CD8-positive, alpha-beta memory T cell (primary cell): ENCODE measurements at places on chromosomes 4 and X. TPM values are rescaled to one million over a fixed set of nuclear protein-coding genes. Genes with fewer than 3 reads are reported as not detected.

Gene ERCC6L
- total RNA-seq: 10.2 TPM

Gene FGF5
- not detected for total RNA-seq

Gene SPANXC
- not detected for total RNA-seq

Gene LRRC66
- 0.07 TPM for total RNA-seq

Gene GYG2
- total RNA-seq: not detected

GRCh38 chr4:3291969-3292570 is 751 bp upstream of the RGS12 start:
- peaks cover 6% of the 10 kb centered on the region for H3K4me1 ChIP-seq
- DNase-seq: no peak
- H3K27ac ChIP-seq: no peak overlapping the region
- peaks cover 7% of the 10 kb centered on the region for H3K27me3 ChIP-seq

- H3K4me3 ChIP-seq: no peak overlapping the region
- no peaks in the 10 kb centered on the region for H3K36me3 ChIP-seq
- no peaks in the 10 kb centered on the region for H3K4me1 ChIP-seq
- no peak for DNase-seq
- no peak overlapping the region for H3K27ac ChIP-seq
Measured at GRCh38 chr4:187017147-187017546, 293.5 kb upstream of the FAT1 start.

GRCh38 chr4:121696170-121696580 is 605 bp downstream of the ANXA5 start:
- H3K27ac ChIP-seq: peak overlapping the region; percentile 85
- peak overlapping the region; percentile 79 for H3K4me3 ChIP-seq
- H3K27me3 ChIP-seq: no peaks in the 10 kb centered on the region
- H3K36me3 ChIP-seq: no peaks in the 10 kb centered on the region
- peak; percentile 65 for DNase-seq

- DNase-seq: no peak
- H3K4me1 ChIP-seq: no peaks in the 10 kb centered on the region
- no peaks in the 10 kb centered on the region for H3K27me3 ChIP-seq
- H3K4me3 ChIP-seq: no peak overlapping the region
- H3K36me3 ChIP-seq: no peaks in the 10 kb centered on the region
- no peak overlapping the region for H3K27ac ChIP-seq
Measured at GRCh38 chr4:159369256-159369655, 266.4 kb downstream of the RAPGEF2 start.

DNA sequence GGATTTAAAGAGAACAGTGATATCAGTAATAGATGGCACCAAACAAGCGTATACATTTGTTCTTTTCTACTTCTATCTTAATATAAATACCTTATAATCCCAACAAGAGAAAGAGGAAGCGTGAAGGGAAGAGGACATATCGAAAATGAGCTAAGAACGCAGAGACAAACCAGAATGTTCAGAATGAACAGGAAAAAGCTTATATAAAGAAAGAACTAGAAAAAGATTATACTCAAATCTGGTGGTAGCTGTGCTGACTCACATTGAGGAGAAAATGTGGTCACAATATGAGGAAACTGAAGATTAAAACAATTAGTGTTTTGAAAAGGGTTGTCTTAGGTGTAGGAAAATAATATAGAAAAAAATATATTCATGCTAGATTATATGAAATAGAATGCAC is 2.0 kb upstream of the GPR34 start:
- H3K4me3 ChIP-seq: no peak overlapping the region
- H3K27me3 ChIP-seq: no peaks in the 10 kb centered on the region
- no peaks in the 10 kb centered on the region for H3K4me1 ChIP-seq
- no peak overlapping the region for H3K27ac ChIP-seq
- no peaks in the 10 kb centered on the region for H3K36me3 ChIP-seq
- no peak for DNase-seq

- H3K4me1 ChIP-seq: peaks cover 18% of the 10 kb centered on the region
- DNase-seq: no peak
- no peaks in the 10 kb centered on the region for H3K27me3 ChIP-seq
Measured at GRCh38 chr4:88286897-88287296, 2.5 kb upstream of the PPM1K start.

GRCh38 chr4:82256718-82257117 is 117.1 kb downstream of the HNRNPD start:
- H3K4me3 ChIP-seq: no peak overlapping the region
- H3K36me3 ChIP-seq: no peaks in the 10 kb centered on the region
- DNase-seq: no peak
- H3K4me1 ChIP-seq: no peaks in the 10 kb centered on the region
- no peak overlapping the region for H3K27ac ChIP-seq

DNA sequence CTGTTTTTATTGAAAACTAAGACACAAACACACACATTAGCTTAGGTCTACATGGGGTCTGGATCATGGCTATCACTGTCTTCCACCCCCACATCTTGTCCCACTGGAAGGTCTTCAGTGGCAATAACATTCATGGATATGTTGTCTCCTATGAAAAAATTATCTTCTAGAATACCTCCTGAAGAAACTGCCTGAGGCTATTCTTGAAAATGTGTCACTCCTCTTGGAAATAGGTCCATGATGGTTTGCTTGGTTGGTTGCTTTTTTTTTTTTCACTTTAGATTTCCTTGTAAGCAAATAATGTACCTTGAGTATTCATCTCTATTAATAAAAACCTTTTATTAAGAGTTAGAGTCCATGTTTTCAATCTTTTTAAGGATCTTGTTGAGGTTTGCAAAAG is 195.3 kb upstream of the PDE5A start:
- H3K36me3 ChIP-seq: no peaks in the 10 kb centered on the region
- no peak overlapping the region for H3K4me3 ChIP-seq
- no peak for DNase-seq
- H3K4me1 ChIP-seq: no peaks in the 10 kb centered on the region
- no peaks in the 10 kb centered on the region for H3K27me3 ChIP-seq

DNA sequence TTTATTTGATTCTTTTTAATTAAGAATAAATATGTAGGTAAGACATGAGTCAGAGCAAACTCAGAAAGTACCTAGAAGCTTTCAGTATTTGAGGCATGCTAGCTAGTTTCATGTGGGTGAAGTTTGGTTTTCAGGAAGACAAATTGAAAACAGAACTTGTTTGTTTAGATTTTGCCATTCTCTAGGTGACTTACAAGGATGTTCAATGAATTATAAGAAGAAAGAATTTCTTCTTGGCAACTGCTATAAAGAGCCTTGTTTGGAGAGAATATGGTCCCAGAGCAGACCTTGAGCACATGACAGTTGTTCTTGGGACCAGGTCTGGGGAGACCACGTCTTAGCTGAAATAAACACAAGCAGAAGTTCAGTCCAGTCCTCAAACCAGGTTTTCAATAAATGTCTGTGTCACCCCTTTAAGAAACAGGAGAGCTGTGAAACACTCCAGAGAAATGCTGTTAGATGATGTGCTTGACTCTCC is 38.0 kb upstream of the IL21 start:
- H3K4me3 ChIP-seq: no peak overlapping the region
- no peaks in the 10 kb centered on the region for H3K36me3 ChIP-seq
- H3K27ac ChIP-seq: no peak overlapping the region
- peaks cover 3% of the 10 kb centered on the region for H3K4me1 ChIP-seq
- no peaks in the 10 kb centered on the region for H3K27me3 ChIP-seq

DNA sequence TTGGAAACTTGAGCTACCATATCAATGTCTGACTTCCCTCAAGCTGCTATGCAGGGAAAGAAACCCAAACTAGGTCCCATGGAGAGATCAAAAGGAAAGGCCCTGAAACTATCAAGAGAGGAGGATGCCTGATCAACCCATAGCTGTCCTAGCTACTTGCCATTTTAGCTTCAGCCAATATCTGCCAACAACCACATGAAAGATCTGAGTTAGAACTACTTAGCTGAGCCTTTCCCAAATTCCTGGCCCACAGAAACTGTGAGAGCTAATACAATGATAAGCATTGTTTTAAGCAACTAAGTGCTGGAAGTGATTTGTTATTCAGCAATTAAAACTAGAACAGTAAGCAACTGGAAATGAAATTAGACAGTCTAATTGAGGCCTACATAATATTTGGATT is 6.3 kb upstream of the ARHGEF38 start:
- H3K4me3 ChIP-seq: no peak overlapping the region
- no peaks in the 10 kb centered on the region for H3K4me1 ChIP-seq
- no peaks in the 10 kb centered on the region for H3K27me3 ChIP-seq
- no peak for DNase-seq
- no peaks in the 10 kb centered on the region for H3K36me3 ChIP-seq

GRCh38 chr4:181330654-181331201 is 912.5 kb upstream of the TENM3 start:
- H3K36me3 ChIP-seq: no peaks in the 10 kb centered on the region
- H3K27me3 ChIP-seq: no peaks in the 10 kb centered on the region
- no peak for DNase-seq
- no peak overlapping the region for H3K27ac ChIP-seq
- no peak overlapping the region for H3K4me3 ChIP-seq
- no peaks in the 10 kb centered on the region for H3K4me1 ChIP-seq

DNA sequence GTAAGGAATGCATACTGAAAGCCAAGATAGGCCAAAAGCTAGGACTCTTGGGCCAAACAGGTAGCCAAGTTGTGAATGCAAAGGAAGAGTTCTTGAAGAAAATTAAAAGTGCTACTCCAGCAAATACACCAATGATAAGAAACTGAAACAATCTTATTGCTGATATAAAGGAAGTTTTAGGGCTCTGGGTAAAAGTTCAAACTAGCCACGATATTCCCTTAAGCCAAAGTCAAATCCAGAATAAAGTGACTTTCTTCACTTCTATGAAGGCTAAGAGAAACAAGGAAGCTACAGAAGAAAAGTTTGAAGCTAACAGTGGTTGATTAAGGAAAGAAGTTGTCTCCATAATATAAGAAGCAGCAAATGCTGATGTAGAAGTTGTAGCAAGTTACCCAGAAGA is 397.6 kb downstream of the PACRGL start:
- no peak for DNase-seq
- H3K4me1 ChIP-seq: no peaks in the 10 kb centered on the region
- no peaks in the 10 kb centered on the region for H3K36me3 ChIP-seq
- no peaks in the 10 kb centered on the region for H3K27me3 ChIP-seq
- H3K4me3 ChIP-seq: no peak overlapping the region
- H3K27ac ChIP-seq: no peak overlapping the region

- no peaks in the 10 kb centered on the region for H3K4me1 ChIP-seq
- H3K27ac ChIP-seq: no peak overlapping the region
- no peak for DNase-seq
Measured at GRCh38 chr4:73864365-73864764, 4.8 kb upstream of the CXCL1 start.

GRCh38 chr4:142701017-142701416 is 145.1 kb downstream of the INPP4B start:
- H3K27me3 ChIP-seq: no peaks in the 10 kb centered on the region
- no peak for DNase-seq
- peak overlapping the region; percentile 20 for H3K4me3 ChIP-seq

DNA sequence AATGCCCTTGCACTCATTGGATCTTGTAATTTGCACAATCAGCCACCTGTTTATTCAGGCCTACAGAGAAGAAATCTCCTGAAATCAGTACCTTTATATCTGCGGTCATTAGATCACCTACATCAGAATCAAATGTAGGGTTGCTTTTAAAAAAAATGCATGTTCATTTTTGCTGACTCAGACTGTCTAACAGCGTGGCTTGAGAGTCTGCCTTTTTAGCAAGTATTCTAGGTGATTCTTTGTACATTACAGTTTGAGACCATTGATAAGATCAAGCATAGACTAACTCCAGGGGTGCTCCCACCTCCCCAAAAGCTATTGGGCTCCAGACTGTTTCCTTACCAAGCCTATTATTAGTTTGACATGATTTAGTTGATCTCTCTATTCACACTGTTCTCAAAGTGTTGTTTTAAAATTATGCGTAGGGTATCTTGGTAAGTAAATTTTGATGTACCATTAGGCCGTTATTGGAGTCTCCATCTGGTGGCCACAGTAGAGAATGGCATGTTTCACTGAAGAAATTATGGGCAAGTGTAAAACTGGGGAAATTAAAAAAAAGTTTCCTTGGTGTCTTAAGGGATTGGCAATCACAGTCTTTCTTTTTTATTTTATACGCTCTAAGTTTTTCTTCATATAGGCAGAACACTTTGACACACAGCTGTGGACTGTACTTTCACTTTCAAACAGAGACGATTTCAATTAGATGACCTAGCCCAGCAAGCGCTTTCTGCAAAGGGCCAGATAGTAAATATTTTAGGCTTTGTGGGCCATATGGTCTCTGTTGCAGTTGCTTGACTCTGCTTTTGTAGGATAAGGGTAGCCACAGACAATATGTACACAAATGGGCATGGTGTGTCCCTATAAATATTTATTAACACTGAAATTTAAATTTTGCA is 33.7 kb upstream of the MSL3 start:
- peak; percentile 16 for DNase-seq
- no peaks in the 10 kb centered on the region for H3K36me3 ChIP-seq
- H3K4me1 ChIP-seq: no peaks in the 10 kb centered on the region
- H3K27me3 ChIP-seq: no peaks in the 10 kb centered on the region
- H3K27ac ChIP-seq: no peak overlapping the region
- no peak overlapping the region for H3K4me3 ChIP-seq

DNA sequence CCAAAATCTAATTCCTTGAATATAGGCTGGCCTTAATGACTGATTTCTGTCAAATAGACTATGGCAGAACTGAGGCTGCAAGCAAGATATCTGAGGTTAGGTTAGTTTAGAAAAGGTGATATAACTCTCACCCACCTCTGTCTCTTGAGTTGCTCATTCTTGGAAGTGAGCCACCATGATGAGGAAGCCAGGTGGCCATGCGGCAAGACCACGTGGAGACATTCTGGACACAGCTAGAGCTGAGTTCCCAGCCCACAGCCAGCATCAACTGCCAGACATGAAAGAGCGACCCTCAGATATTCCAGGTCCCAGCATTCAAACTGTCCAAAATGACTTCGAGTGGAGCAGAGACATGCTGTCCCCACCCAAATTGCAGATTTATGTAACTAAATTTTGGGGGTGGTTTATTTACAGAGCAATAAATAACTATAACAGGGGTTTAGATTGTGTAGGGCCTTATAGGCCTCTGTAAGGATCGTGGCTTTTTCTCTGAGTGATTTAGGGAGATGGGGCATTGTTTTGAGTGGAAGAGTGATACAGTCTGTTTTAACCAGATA is 33.7 kb downstream of the USP53 start:
- H3K4me1 ChIP-seq: no peaks in the 10 kb centered on the region
- H3K27ac ChIP-seq: no peak overlapping the region
- DNase-seq: no peak
- no peak overlapping the region for H3K4me3 ChIP-seq
- no peaks in the 10 kb centered on the region for H3K27me3 ChIP-seq
- H3K36me3 ChIP-seq: peaks cover 6% of the 10 kb centered on the region

- H3K27ac ChIP-seq: no peak overlapping the region
- H3K36me3 ChIP-seq: no peaks in the 10 kb centered on the region
- H3K27me3 ChIP-seq: no peaks in the 10 kb centered on the region
- DNase-seq: no peak
- no peaks in the 10 kb centered on the region for H3K4me1 ChIP-seq
Measured at GRCh38 chr4:168691631-168692369, 194.9 kb downstream of the PALLD start.

GRCh38 chr4:56311299-56311975 is 75.9 kb downstream of the AASDH start:
- DNase-seq: no peak
- H3K27ac ChIP-seq: no peak overlapping the region
- no peak overlapping the region for H3K4me3 ChIP-seq
- H3K4me1 ChIP-seq: no peaks in the 10 kb centered on the region

- H3K4me1 ChIP-seq: no peaks in the 10 kb centered on the region
- H3K4me3 ChIP-seq: no peak overlapping the region
- no peaks in the 10 kb centered on the region for H3K27me3 ChIP-seq
- no peaks in the 10 kb centered on the region for H3K36me3 ChIP-seq
- H3K27ac ChIP-seq: no peak overlapping the region
- peak; percentile 35 for DNase-seq
Measured at GRCh38 chr4:110211007-110211769, 12.8 kb upstream of the ELOVL6 start.
